Forelimb muscle (tissue), 1 donor: ENCODE measurements at places on chromosomes 7 and 10.

GRCh38 chr7:2980401-2981102 is 63.1 kb downstream of the CARD11 start:
- DNase-seq, result no peak

- DNase-seq, result no peak
These were observed 261.3 kb downstream of the ELFN1 start for GRCh38 chr7:1931256-1931950.

DNA sequence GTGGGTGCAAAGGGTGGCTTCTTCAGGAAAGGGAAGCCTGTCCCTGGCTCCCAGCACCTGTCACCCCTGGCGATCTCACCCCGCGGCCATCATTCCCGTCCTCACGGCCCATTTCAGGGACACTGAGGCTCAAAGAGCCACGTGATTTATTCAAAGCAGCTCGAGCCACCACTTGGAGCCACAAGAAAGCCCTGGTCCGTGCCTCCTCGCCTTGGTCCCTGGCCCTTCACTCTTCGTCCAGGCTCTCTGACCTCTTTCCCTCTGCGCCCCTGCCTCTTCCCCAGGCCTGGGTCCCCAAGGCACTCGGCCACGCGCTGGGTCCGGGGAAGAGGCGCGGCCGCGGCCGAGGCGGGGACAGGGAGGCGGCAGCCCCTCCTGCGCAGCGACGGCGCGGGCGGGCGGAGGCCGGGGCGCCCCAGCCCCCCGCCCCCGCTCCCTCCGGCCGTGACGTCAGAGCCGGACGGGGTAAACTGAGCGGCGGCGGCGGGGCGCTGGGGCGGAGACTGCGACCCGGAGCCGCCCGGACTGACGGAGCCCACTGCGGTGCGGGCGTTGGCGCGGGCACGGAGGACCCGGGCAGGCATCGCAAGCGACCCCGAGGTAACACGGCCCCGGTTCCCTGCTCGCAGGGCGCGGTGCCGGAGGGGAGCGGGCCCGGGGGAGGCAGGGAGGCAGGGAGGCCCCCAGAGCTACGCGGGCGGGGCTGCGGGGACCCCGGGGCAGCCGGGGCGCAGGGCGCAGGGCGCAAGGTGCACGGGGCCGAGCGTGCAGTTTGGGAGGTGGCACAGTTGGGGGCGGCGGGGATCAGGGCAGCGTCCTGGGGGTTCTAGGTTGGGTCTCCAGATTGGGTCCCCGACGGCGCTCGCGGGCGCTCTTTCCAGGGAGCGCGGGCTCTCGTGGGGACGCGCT is at the start of gene SLC18A2:
TSS of gene SLC18A2 (plus strand) at position 494 of the 909 bp plus-strand sequence. CDS start 580 bp downstream, outside the sequence.
- DNase-seq, result no peak

DNA sequence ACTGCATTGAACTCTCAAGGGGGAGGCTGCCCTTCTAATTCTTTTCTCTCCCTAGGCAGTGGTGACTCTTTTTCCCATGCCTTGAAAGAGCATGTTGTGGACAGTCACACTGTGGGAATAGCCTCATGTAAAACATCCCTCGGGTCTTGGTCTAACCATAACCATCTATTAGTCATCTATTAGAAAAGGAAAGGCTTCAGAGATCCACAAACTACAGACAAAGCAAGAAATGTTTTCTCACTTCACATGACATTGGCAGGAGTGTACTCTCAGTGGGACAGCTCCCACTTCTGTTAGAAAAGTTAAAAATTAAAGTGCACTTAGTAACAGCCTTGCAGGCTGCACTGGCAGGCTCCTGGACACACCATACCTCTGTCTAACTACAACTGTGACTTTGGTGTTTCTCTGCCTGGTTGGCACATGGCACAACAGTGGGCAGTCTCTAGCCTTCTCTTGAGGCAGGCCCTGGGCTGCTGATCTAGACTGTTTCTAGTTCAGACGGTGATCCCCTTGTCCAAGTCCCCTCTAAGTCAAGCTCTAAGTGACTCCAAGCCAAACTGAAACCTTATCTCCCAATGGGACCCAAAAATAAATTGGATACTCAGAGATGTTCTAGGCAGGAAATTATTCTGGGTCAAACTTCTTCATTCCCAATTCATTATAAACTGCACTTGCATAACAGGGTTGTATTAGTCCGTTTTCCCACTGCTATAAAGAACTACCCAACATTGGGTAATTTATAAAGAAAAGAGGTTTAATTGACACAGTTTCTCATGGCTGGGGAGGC is 57.9 kb upstream of the ITGB1 start:
- DNase-seq, result no peak

- no peak for DNase-seq
These were observed 128.6 kb downstream of the SKIDA1 start for GRCh38 chr10:21396889-21397288.

DNA sequence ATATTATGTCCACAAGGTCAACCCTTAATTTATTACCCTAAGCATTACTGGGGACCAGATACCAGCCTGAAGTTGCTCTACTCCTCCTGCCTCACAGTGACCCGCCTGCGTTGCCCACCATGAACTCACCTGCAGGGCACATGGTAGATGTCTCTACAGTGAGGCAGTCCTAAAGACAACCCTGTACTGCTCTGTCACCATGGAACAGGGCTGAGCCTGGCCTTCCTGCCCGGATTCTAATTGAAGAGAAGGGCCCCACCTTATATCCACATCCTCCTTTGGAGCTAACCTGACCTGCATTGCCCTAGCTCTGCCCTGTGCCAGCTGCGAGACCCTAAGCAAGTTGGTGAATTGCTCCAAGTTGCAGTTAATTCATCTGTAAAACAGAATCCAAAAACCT is 4.1 kb downstream of the SH3PXD2A start:
- DNase-seq, result no peak

- DNase-seq, result no peak
These were observed 37.7 kb upstream of the IKZF1 start for GRCh38 chr7:50266635-50267386.

DNA sequence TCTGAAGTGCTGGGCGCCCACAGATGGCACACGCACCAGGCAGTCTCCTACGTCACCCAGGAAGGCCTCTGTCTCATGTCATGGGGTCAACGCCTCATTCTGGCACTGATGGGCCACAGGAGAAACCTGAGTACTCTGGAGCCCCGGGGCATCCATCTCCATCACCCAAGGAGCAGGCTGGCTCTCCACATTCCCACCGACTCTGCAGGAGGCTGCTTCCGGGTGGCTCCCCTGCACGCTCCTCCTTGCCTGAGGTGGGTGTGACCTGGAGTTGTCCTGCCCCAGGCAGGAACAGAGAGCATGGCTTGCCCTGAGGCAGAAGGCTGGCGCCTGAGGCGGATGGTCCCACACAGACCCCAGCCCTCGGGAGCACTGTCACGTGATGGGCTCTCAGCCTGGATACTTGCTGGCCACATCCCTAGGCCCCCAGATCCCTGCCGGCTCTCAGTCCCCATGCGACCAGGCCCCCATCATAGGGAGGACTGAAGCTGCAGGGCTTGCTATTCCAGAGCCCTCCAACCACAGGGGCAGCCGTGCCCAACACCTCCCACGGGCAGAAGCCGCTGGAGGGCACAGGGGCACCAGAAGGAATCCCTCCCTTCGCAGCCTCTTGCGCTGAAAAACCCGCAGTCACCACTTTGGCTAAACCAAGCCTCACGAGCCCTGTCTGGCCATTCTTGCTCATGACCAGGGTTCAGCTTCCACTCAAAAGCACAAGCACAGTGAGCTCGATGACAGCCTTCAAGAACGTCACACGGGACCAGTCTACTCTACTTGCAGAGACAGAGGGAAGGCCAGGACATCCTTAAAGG is 80.7 kb downstream of the MAD1L1 start:
- DNase-seq, result no peak

- DNase-seq, result peak; percentile 70
These were observed 59.0 kb downstream of the YKT6 start for GRCh38 chr7:44259547-44260457.

DNA sequence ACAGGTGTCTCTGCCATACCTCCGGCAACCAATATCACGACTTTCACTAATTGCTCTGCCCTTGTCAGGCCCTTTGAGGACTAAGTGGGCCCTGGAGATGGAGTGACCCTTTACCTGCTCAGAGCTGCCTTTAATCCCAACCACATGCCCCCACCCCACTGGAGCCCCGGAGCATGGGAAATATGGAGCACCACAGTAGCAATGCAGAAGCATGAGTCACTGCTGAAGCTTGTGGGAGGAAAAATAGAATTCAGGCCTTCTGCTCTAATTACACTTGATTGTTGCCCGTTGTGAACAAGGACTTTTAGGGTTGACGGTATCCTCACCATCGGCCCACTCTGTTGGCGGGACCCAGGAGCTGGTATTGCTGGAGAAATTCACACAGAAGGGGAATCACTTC is 52.5 kb upstream of the FRMD4A start:
- no peak for DNase-seq

DNA sequence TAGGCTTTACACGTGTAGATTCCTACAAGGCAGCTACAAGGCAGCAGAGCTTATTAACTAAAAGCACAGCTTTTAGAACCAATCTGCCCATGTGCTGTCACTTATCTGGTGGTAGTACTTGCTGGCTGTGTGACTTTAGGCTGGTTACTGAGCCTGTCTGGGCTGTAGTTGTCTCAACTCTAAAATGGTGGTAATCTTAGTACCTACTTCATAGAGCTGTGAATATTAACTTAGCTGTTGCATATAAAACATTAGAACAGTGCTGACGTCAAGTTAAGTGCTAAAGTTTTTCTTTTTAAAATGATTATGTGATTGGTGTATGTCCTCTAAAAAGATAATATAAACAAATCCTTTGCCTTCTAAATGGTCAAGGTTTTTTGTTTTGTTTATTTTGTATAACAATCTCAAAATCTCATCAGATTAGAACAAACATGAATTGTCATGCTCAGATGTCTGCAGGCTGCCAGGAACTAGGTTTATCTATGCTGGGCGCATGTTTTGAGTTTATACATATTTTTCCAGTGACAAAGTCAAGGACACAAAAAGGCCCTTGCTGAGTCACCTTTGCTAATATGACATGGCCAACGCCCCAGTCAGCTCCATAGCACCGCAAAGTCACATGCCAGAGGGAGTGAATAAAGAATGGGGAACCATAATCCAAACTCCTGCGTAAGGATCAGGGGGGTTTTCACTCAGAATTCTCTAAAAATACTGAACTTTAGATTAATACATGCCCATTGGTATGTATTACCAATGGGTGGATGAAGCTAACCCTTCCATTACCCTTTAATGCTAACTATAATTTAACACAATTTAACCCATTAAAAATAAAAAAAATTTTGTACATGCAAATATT is 39.8 kb upstream of the ARL4A start:
- DNase-seq, result no peak

DNA sequence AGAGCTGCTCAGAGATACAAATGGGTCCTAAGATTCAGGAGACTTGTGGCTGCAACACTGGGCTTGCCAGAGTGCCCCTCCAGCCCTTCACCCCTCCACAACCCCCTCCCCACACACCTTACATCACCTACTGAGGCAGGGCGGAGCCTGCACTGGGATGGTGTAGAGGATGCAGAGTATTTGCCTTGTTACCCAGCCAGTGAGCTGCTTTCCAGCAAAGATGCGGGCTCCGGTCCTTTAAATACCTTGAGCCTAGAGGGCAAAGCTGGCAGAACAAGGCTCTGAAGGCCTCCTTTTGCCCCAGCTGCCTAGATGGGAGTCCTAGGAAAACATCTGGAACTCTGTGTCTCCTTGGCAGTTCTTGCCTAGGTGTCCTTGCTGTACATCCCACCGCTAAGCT is 34.6 kb downstream of the KAZALD1 start:
- DNase-seq, result no peak

GRCh38 chr10:21100190-21100589 is 203.1 kb upstream of the NEBL start:
- DNase-seq, result no peak

DNA sequence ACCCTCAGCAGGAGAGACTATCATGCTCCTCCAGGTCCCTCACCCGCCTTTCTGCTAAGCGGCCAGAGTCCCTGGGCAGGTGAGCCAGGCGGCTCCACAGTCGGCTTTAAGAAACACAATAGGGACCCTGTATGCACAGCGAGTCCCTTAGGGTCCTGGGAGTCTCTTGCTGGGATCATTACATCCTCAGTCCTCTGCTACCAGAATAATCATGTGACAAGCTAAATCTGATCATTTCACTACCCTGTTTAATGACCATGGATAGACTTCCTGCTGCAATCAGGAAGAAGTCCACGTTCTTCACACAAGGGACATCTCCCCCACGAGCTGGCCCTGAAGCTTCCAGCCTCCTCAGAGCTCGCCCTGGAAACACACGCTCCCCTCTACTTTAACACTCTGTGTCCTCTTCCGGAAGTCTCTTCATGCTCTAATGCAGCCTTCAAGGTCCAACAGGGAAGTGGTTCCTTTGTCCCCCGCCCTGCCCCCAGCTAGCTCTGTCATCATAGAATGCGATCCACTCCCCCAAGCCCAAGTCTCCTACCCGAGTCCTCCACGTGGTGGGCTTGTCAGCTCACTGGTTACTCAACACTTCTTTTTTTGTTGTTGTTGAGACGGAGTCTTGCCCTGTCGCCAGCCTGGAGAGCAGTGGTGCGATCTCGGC is 101.5 kb downstream of the RNF216 start:
- DNase-seq, result no peak

DNA sequence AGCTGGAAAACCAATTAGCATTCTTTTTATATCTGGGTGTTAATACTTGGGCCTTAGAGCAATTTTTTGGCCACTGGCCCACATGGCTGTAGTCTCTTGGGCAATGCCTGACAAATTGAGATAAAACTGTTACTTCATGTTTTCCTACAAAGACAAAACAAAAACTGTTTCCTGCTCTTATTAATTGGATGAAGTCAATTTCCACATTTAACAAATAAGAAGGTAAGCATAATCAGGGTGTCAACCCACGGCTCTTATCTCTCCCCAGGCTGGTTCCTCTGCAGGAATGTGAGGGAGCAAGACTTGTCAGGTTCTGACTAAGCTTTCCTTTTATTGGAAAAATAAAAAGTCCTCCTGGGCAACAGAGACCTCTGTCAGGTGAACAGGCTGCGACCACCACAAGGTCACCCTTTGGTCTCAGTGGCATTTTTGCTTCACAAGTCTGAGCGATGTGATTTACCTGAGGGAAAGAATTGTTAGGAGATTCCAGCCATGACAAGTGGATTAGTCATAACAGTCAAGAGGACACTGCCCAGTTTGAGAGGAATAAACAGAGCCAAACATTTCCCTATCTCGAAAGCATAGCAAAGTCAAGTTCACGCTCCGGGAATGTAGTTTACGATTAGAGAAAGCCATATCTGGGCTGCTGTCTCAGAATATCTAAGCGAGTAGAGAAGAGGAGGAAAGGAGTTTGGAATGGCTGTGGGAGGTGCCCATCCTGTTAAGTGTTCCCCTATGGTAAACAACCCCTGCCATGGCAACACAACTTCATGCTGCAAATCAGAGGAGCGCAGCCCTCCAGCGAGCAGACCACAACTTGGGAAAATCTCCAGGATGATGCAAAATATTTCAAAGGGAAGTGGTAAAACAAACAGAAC is 144.4 kb downstream of the TES start:
- peak; percentile 76 for DNase-seq

- DNase-seq, result no peak
These were observed 12.8 kb upstream of the IRF5 start for GRCh38 chr7:128924707-128925588.

DNA sequence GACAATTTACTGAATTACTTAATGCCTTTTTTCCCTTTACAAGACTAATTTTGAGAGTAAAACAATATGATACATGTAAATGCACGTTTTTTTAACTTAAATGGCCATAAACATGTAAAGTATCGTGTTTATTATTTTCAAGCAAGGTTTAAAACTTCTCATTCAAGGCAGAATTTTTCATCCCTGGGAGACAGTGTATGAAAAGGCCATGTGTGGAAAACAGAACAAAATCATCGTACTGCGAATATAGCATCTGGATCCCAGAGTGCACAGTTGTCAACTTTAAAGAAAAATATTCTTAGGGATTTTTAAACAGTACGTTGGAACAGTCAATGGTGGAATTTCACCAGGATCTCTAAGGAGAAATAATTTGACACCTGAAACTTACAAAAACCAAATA is 1.1 kb upstream of the RAB11FIP2 start:
- DNase-seq, result no peak
